ENCODE measurements at places on chromosomes 1 and 21. TPM values are rescaled to one million over a fixed set of nuclear protein-coding genes. Genes with fewer than 3 reads are reported as not detected.

GRCh38 chr1:113647164-113647563 lies 112.1 kb downstream of the PHTF1 start:
- ATAC-seq, result no peak

- no peak for ATAC-seq
These were observed 2.6 kb upstream of the SH3BGRL3 start for GRCh38 chr1:26277261-26277661.

DNA sequence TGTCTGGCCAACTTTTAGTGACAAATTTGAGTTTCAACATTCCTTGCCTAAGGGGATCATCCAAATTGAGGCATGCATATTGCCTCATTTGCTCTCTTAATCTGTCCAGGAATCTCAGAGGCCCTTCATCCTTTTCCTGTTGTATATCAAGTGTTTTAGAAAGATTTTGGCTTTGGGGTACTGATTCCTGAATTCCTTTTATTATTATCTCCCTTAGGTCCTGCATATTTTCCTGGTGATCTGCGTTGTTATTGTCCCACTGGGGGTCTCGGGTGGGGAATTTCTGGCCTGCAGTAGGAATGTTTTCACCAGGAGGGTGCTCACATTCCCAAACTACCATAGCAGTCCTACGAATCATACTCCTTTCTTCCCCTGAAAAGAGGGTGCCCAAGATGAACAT lies 4.4 kb upstream of the AADACL3 start:
- ATAC-seq, result no peak

GRCh38 chr1:38028105-38028591 lies 15.6 kb downstream of the UTP11 start:
- ATAC-seq, result peak; percentile 19

GRCh38 chr1:204578867-204579664 lies 62.9 kb downstream of the MDM4 start:
- ATAC-seq, result peak; percentile 14

- ATAC-seq, result no peak
These were observed 14.5 kb downstream of the AXDND1 start for GRCh38 chr1:179380299-179380698.

GRCh38 chr21:14989359-14989758 lies 75.4 kb downstream of the NRIP1 start:
- no peak for ATAC-seq

DNA sequence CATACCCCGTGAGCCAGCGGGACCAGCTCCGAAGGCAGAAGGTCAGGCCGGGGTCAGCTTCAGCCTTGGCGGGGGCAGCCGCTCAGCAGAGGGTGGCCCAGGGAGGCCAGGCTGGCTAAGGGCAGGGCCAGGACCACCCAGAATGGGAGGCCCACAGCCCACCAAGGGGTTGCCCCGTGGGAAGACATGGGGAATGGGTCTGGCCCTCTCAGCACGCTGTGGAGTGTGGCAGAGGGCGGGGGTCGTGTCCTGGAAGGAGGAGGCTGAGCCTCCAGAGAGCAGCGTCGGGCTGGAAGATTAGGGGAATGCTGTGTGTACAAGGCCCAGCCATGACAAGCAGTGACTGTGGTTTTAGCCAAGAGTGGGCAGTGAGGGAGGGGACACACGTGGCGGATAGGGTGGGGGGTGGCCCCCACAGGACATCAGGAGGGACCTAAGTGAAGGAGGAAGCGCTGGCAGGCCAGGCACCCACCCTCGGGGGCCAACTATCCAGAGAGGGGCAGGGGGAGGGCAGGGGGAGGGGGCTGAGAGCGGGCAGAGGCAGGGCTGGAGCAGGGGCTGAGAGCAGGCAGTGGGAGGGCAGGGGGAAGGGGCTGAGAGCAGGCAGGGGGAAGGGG lies 43.9 kb upstream of the POFUT2 start:
- no peak for ATAC-seq

GRCh38 chr1:89711140-89711778 lies 78.3 kb downstream of the LRRC8C start:
- ATAC-seq, result no peak

DNA sequence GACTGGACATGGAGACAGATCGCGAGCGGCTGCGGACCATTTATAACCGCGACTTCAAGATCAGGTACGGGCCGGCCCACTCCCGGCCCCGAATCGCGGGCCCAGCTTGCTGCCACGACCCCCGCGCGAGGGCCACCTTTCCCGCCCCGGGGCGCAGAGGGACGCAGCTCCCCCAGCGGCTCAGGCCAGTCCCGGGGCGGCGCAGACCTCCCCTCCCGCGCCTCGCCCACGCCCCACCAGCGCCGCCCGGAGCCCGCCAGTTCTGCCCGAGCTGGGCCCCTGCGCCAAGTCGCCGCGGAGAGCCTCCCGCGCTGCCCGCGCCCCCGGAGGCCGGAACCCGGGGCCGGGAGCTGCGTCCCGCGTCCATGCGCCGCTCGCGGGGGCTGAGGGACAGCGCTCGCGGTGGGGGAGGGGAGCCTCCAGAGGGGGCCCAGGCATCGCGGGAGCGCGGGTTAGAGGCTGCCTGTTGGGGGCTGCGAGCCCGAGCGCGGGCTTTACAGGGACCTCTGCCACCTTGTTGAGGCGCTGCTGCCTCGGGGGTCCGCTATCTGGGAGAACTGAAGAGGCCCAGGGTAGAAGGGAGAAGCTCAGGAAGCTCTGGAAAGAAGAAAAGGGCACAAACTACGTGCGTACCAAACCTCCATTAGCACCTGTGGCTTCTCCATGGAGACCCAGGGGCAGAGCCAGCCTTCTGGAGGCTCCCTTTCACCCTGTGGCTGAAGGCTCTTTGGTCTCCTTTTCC lies 698 bp downstream of the MOV10 start:
- peak; percentile 59 for ATAC-seq

- no peak for ATAC-seq
These were observed 659.7 kb upstream of the NEGR1 start for GRCh38 chr1:72942008-72942407.

DNA sequence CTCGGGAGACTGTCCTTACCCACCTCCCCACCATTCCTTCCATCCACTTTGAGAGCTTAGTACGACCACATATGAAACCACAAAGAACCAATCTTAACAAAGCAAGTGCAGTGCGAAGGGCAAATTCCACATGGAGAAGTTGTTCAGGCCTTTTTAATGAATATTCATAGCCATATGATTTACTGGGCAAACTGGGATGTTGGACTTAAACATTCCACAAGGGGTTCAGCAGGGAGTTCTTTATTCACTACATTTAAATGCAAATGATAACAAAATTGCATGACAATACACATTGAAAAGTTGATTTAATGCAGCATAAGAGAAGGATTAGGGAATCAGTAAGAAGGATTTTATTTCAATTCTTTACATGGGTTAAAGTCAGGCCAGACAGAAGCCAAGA lies 14.7 kb downstream of the NMNAT2 start:
- ATAC-seq, result no peak

DNA sequence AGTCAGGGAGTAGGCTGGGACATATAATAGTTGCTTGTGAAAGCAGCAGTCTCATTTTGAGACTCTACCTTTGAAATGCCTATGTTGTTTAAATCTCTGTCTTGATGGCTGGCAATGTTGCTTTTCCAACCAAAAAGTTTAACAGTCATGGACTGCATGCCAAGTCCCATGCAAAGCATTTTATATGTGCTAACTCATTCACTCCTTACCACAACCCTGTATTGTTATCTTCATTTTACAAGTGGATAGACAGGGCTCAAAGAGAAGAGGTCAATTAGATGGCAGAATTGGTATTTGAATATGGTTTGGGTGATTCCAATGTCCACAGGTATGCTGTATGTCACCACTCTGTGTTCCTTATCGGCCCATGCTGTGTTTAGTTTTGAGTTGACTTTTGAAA lies 331.4 kb upstream of the USP24 start:
- no peak for ATAC-seq

GRCh38 chr1:214838351-214838750 lies 235.4 kb downstream of the CENPF start:
- no peak for ATAC-seq

- peak; percentile 17 for ATAC-seq
These were observed 18.2 kb downstream of the PHLDA3 start for GRCh38 chr1:201450721-201451291.

DNA sequence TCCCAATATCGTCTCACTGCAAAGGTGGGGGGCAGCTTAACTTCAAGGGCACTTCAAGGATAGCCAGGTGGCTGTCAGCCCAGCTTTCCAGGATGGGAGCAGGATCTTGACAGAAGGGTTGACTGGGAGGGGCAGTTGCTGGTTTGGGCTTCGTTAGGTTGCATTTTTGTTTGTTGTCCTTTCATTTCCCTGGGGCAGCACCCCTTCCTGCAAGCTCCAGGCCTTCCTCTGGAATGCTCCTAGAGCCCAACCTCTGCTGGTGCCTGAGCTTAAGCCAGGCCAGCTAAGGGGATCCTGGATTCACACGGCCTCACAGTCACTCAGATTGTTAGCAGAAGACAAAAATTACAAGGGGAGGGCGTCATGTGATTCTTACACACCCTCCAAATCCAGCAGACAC lies 4.1 kb upstream of the OLIG2 start:
- ATAC-seq, result no peak

GRCh38 chr1:161962091-161962887 lies 61.4 kb downstream of the OLFML2B start:
- ATAC-seq, result no peak

- peak; percentile 42 for ATAC-seq
These were observed 2.3 kb downstream of the LYPLA2 start for GRCh38 chr1:23793018-23793781.

GRCh38 chr1:89724369-89725010 lies 91.6 kb downstream of the LRRC8C start:
- peak; percentile 84 for ATAC-seq

DNA sequence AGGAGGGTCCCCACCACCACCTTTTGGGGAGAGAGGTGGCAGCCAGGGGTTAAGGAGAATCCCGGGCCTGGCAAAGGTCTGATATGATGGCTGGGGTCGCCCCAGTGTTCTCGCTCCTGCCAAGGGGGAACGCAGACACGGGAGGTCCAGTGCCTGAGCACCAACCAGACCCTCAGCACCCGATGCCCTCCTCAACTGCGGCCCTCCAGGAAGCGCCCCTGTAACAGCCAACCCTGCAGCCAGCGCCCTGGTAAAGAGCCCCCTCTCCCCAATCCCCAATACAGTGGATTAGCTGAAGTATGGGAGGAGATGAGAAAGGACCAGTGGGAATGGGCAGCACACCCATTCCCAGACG lies 10.4 kb downstream of the ADAMTSL4 start:
- ATAC-seq, result no peak

DNA sequence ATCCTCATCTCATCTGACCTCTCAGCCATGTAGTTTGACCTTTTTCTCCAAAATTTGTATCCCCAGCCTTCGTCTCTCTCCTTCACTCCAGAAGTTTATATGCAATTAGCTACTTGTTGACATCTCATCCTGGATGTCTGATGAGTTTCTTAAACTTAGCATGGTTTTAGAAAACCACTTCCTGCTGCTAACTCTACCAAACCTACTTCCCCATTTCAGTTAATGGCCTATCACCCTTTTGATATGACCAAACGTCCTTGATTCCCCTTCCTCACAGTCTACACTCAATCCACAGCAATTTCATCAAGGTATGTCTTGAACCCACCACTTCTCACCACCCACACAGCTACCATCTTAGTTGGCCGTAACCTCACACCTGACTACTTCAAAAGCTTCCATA lies 121.9 kb downstream of the LRRC40 start:
- ATAC-seq, result no peak

DNA sequence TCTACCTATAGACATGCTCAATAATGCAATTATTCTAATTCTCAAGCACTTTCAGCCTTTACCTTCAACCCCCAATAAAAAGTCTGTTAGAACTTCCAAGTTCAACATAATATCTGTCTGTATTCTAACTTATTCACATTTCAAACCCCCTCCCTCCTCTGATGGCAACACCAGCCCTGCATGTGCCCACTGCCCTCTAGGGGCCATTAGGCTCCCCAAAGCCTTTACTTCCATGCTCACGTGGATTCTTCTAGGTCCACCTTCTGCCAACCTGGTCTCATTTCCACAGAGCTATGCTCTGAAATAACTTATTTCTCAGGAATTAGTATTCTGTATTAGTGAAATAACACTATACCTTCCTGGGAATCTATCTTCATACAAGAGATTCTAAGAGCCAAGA lies 22.2 kb upstream of the KPRP start:
- ATAC-seq, result no peak

The CFHR4 gene
- not detected for total RNA-seq

The PDC gene
- total RNA-seq, result not detected

The TACSTD2 gene
- 988 TPM for total RNA-seq

The ITGB2 gene
- 7.1 TPM for total RNA-seq

The TCHHL1 gene
- not detected for total RNA-seq

The MXRA8 gene
- total RNA-seq, result 2.0 TPM

The TADA1 gene
- total RNA-seq, result 7.1 TPM

The PDZK1 gene
- total RNA-seq, result not detected

The HSD3B1 gene
- total RNA-seq, result not detected

The PRPF38A gene
- total RNA-seq, result 38.1 TPM

The HES3 gene
- total RNA-seq, result not detected

The PROX1 gene
- total RNA-seq, result 0.88 TPM

The RORC gene
- 1.2 TPM for total RNA-seq
